Stimulated activated CD4-positive, alpha-beta T cell treated with anti-CD3 and anti-CD28 coated beads, TNF-alpha, amount 100 ng/mL, for 48 hours (primary cell): ENCODE measurements at places on chromosomes 3 and 15.

GRCh38 chr3:157280786-157281185, 120.8 kb upstream of the CCNL1 start:
- no peak for DNase-seq

DNA sequence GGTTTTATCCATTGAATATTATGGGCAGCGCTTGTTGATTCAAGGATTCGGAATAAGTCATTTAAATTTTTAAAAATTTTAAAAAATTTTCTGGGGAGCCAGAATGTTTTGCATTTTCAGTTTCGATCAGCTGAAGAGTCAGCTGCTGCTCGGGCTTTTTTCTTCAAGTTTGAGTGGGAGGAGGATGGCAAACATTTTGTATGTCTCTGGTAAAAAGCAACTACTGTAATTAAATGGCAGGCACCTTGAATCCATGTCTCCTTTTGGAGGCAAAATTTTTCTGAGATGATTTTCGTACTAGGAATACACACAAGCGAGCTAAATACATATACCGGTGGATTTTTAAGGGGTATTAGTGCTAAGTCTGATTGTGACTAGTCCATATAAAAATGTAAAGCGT, 612 bp downstream of the C3orf38 start:
- no peak for DNase-seq

DNA sequence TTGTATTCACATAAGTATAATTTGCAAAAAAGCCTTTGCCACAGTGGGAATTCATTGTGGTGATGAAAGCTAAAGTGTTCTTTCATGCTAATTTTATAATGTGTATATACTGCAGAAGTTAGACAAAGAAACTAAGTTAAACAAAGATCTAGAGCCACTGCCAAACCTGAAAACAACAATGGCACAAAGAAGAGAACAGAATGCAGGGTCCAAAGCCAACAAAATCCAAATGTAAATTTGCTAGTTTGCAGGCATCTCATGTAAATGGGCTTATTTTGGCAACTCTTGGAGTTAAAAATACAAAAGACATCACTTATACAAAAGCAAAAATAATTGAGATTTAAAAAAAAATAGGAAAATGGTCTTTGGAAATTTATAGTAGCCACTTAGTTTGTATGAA, 123.0 kb downstream of the TCF12 start:
- DNase-seq: no peak

DNA sequence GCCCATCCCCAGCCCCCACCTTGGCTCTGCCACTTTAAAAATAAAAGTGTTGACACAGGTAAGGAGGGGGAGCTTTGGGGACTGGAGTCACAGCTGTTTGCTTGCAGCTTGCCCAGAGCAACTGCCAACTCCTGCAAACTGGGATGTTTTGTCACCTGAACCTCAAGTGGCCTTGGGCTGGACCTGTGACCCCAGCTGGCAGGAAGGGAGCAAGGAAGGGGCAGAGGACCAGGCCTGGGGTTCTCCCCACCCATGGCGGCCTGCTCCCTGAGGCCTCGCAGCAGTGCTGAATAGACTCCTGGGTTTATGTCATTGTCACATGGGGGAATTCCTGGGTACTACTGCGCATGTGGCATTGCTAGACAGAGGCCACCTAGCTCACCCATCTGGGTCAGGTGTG, 246.9 kb upstream of the TLE3 start:
- no peak for DNase-seq

GRCh38 chr3:31455524-31455923, 77.2 kb upstream of the STT3B start:
- DNase-seq: no peak

- no peak for DNase-seq
Measured at GRCh38 chr15:40918146-40918798, 10.9 kb upstream of the DLL4 start.

DNA sequence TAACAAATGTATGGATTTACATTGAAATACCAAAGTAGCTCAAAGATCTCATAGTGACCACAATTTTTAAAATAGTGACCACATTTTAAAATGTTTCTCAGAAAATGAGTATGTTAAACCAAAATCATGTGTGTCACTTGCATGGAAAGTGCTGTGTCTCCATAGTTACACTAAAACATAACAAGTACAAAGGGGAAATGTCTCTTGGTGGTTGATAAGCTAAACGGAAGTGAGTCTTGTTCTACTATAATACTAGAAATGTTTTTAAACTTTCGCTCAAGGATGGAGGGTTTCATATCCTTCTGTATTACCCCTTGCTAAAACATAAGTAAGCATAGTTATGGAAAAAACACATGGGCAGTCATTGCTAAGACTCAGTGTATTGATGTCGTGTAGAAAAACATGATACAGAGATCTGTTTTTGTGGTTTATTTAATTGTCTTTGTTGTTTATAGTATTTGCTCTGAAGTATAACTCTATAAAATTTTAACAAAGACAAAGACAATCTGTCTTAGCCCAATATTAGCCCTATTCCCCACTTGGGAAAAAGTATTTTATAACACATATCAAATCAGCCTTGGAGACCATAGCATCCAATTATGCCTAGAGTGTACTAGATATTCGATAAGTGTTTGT, 27.0 kb upstream of the DENND4A start:
- no peak for DNase-seq

DNA sequence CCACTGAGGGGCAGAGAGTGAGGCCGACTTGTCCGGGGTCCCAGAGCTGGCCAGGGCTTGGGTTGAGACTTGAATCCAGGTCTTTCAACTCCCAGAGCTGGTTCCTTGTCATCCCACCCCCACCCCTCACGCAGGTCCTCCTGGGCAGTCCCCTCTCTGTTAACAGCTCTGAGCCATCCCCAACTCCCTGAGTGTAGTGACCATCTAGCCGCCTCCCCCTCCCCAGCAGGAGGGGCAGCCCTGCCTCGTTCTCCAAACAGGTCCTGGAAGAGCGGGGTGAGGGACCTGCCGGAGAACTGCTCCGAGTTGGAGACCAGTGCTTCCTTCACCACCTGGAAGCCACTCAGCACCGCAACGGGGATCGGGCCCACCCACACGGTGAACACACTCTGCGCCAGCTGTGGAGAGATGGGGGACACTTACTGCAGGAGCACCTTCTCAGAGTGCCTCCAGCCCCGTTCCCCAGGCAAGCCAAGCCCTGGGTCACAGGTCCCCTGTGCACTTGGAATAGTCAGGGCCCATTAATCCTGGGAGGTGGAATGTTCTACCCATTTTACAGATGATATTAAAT, 24.4 kb upstream of the PARL start:
- no peak for DNase-seq

- no peak for DNase-seq
Measured at GRCh38 chr15:63057468-63058345, 15.2 kb downstream of the TPM1 start.

DNA sequence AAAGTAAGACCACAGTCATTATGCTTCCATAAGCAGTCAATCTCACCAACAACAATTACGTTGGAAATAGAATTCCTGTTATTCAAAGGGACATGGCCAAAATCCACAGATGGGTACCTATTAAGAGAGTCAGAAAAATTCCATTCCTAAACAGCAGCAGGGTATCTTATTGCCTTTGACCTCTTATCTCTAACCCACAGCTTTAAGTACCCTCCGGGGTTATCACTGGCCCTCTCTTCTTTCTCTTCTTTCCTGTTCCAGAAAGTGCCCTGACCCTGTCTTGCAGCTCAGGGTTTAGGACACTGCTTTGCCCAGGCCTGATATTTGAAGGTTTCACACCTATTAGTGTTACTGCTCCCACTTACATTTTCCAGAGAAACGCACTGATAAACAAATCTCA, 428.7 kb downstream of the TBC1D5 start:
- no peak for DNase-seq

GRCh38 chr3:153163756-153164550, 1.9 kb downstream of the RAP2B start:
- DNase-seq: no peak

DNA sequence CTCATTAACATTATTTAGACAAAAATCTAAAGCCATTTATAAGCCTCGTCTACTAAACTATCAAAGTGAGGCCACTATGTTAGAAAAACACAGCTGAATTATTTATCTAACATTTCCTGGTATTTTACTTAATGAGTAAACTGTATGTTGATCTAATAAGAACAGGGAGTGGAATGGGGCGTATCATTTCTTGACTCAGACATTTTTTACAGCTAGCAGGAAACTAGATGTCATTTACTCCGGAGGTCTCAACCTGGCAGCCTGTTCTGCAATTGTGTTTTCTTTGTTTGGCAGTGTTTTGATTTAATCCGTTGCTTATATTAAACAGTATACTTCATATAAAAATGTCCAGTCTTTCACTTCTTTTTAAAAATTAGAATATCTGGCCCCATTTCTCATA, 79.1 kb upstream of the ABI3BP start:
- DNase-seq: no peak

DNA sequence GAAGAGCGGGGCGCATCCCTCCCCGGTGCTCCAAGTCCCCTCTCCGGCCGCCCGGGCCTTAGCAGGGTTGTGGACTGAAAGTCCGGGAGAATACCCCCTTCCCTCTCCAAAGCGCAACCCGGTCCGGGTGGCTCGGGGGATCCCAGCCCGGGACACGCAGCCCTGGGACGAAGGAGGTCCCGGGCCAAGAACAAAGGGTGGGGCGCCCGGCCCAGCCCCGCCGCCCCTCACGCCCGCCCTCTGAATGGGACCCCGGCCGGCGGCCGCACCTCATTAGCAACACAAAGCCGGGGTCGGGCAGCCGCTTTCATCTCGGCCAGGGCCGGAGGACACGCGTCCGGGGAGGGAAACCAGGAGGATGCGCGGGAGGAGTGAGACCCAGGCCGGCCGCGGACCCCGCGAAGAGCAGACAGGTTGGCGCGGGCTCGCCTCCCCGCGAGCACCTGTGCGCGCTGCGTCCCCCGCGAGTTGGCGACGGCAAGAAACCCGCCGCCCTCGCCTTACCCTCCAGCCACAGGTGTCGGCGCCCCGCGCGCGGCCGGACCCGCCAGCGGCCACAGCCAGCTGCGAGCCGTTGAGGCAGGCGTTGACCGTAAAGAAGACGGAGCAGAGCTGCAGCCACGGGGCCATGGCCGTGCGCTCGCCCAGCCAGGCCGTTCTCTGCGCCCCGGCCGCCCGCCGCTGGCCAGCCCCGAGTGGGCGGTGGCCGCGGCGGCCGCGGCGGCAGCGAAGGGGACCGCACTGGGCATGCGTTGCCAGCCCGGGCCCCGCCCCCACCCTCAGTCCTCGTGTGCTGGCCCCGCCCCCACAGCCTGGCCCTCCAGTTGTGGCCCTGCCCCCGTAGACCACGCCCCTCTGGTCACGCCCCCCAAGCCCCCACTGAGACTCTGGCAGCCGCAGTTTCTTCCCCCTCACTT, at the start of gene IL17RD:
IL17RD (minus strand) TSS at position 697 of the 917 bp plus-strand sequence; CDS start at position 630, 67 bp downstream.
- DNase-seq: peak; percentile 69

DNA sequence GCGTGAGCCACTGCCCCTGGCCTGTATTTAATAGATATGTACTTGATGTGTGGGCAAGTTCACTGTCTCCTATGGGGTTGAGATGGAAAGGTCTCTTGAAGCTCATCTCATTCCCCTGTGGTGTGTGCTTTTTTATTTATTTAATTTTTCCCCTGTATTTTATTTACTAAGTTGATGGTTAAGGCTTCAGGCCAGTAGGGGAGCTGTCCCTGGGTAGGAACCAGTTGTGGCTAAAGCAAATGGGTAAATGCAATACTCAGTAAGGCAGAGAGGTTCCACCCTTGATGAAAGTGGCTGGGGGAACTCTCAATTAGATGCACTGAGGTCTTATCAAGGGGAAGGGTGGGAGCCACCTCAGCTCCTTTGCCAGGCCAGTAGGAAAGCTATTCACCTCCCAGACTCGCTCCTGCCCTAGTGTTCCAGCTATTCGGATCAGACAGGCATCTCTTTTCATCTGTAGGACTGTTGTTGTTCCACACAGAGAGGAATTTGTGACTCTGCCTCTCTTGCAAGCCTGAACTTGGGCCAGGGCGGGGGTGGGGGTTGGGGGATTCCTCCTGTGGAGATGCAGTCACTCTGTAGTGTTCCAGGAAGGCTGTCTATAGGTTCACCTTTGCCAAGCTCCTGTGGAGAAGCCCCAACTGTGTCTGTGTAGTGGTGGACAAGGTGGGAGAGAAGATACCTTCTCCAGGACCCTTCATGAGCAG, 26.1 kb downstream of the PCCB start:
- DNase-seq: no peak

DNA sequence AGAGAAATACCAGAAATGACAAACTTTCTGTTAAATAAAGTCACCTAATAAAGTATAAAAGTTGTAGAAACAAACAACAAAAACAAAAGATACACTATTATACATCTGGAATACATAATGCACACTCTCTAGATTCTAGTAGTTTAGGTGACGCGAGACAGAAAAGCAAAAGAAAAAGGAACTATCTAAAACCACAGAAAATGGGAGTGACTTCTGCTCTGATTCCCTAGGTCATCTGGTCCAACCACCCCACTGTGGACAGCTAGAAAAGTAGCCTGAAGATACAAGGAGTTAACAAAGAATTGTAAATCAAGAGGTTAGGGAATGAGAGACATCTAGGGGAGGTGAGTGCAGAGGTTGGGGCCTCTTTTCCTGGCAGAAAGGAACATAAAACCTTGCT, 39.1 kb downstream of the DHX36 start:
- no peak for DNase-seq

- DNase-seq: no peak
Measured at GRCh38 chr15:76199106-76200082, 111.9 kb downstream of the ETFA start.

DNA sequence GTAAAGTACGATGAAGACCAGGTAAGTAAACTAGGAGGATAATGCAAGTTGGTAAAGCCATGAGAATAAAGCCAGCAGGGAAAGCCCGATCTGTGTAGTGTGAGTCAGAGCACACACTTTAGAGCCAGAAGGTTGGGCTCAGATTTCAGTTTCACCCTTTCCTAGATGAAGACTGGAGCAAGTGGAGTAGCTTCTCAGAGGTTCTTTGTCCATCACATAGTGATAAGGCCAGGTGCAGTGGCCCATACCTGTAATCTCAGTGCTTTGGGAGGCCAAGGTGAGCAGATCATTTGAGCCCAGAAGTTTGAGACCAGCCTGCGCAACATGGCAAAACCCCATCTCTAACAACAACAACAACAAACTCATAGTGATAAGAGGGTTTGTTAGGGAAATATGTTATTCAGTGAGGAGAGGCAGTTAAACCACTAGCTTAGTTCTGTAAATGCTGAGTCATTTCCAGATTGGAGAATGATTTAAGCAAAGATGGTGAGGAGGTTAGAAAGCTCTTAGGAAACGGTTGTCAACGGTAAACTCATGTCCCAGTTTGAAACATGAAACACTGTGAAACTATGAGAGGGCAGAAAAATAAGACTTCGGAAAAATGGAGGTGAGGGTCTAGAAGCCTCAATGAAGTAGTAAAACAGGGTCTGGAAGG, 39.0 kb downstream of the IL12A start:
- DNase-seq: no peak

DNA sequence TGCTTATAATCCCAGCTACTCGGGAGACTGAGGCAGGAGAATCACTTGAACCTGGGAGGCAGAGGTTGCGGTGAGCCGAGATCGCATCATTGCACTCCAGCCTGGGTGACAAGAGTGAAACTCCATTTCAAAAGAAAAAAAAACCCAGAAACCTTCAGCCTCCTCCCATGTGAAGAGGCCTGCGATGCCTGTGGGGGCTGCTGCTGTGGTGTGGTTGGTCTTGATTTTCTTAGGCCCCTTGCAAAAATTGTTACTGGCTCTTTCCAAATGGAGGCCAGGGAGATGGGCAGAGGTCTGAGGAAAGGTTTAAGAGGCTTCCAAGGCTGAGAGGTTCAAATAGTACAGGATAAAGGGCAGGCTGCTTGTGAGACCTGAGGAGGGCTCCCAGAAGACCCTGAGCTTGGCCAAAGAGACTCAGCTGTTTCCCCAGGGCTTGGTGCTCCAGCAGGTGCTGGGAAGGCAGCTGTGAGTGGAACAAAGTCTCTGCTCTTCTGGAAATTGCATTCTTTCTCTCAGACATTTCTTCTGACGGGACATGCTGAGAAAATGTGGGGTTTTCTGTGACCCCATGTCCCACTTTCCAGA, 18.4 kb downstream of the GCSAM start:
- no peak for DNase-seq

- DNase-seq: no peak
Measured at GRCh38 chr15:66080717-66081398, 172.7 kb downstream of the MEGF11 start.
